ENCODE measurements at places on chromosomes 12 and 14.

DNA sequence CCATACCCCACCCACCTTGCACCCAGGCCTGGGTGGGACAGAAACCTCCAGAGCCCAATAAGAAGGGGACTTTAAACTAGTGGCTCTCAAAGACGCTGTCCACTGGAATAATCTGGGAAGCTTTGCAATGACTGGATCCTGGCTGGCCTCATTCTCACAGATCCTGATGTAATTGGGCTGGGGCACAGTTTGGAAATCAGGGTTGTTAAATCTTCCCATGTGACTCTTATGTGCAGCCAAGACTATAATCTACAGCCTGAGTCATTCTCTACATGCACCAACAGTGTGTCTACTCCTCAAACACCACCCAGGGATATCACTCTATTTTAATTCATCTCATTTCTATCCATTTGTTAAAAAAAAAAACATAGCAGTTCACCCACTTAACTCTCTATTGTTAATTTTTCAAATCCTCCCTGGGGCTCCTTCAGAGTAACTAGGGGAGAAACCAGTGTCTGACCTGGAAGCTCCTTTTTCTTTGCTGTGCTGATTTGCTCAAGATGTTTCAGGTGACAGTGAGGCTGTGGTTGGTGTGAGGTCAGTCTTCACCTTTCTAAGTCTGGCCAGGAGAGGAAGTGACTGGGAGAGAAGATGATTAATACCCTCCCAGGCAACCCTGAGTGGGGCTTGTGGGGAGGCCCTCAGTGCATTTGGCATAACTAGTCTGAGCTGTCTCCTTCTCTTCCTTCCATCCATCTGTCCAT, 211.6 kb upstream of the SFSWAP start:
- no peak for DNase-seq

- DNase-seq = no peak
Observed at GRCh38 chr12:14678547-14679150, 17.8 kb downstream of the GUCY2C start.

- no peak for DNase-seq
Observed at GRCh38 chr12:50314636-50315312, 31.5 kb upstream of the LIMA1 start.

DNA sequence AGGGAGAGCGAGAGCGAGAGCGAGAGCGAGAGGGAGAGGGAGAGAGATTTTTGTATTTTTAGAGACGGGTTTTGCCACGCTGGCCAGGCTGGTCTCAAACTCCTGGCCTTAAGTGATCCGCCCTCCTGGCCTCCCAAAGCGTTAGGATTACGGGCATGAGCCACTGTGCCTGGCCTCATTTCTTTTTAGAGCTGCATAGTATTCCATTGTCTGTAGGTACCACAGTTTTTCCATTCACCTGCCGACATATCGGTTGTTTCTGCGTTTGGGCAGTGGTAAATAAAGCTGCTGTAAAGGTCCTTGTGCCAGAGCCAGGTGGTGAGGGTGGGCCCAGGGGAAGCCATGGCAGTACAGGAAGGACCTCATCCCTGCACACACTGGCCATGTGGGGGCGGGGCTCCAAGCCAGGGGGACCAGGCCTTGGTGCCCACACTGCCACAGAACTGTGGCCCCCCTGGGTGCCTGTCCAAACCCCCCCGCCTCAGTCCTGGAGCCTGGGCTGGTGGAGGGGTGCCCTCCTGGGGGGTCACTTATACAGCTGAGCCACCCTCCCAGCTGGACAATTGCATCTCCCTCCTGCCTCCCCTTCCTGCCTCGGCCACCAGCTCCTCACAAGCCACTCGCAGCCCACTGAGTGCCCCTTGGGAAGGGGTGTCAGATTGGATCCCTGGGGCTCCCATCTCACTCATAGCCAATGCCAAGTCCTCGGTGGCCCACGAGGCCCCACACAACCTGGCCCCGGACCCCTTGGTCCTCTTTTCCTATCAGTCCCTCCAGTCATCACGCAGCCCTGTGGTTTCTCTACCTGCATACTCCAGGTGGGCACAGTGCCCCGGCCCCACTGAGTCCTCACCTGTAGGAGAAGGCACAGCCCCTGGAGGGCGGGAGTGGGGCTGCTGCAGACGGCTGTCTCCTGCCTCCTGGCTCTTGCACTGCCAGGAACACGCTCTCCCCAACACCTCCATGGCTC, 1.7 kb upstream of the PUS1 start:
- no peak for DNase-seq

DNA sequence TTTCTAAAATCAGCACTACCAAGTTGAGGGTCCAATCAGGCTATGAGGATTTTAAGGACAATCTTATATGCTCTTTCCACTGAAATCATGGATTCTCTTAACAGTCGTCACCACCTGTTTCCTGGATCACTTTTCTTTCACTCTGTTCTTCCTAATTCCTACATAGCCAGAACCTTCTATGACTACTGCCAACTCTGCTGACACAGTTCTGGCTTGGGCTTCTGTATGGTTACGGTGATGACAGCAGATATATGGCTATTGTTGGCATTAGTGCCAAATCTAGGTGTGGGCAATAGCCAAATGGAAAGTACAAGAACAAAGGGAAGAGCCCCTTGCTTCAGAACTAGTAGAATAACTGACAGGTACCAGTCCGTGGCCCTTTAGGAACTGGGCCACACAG, 124.0 kb downstream of the ARID2 start:
- no peak for DNase-seq

DNA sequence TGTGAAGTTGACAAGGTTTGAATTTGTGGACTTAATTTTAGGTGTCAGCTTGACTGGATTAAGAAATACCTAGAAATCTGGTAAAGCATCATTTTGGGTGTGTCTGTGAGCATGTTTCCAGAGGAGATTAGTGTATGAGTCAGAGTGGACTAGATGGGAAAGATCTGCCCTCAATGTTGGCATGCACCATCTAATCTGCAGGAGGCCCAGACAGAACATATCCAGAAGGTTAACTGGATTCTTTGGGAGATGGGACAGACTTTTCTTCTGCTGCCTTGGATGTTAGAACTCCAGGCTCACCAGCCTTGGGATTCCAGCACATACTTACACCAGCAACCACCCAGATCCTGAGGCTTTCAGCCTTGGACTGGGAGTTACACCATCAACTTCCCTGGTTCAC, 14.1 kb downstream of the SGPP1 start:
- peak; percentile 14 for DNase-seq

GRCh38 chr14:73142216-73142615, 5.9 kb downstream of the PSEN1 start:
- DNase-seq = no peak

- peak; percentile 4 for DNase-seq
Observed at GRCh38 chr12:79329933-79330332, 360.8 kb downstream of the PAWR start.

DNA sequence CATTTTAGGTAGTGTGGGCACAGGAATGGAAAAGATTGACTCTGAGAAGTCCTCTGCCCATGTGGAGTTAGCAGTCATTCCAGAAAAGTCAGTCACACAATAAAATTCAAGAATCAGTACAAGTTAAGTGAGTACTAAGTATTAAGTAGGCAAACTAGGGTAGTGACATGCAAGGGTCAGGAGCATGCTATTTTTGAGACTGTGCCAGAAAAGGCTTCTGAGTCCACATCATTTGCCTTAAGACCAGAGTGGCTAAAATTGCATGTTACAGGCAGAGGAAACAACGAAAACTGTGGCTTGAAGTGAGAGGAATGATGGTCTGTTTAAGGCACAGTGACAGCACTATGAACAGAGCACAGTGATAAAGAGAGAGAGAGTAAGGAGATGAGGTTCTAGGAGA, 108.9 kb downstream of the SLC6A15 start:
- no peak for DNase-seq

- DNase-seq = no peak
Observed at GRCh38 chr12:98635657-98636323, 8.8 kb downstream of the IKBIP start.

DNA sequence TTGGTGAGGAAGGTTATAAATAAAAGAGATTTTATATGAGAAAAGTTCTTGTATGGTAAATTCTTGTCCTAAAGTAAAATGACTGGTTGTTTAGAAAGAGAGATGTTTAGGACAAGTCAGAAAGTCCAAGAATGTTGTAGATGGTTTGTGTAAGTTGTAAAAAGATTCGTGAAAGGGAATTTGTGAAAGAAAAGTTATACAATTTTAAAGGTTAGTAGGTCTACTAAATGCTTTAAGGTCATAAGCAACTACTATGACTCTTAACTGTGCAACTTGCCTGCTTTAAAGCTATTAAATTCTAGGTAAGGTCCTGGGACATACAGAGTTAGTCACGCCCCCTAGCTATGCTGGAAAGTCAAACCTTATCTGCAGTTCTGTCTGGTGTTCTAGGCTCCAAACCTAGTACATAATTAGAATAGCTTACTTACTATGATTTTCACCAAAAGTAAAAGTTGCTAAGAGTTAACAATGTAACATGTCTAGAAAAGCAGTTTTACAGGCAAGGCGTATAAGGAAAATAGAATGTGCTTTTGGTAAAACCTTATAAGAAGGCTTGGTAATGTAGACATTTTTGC, 11.2 kb upstream of the DHRS2 start:
- DNase-seq = no peak

DNA sequence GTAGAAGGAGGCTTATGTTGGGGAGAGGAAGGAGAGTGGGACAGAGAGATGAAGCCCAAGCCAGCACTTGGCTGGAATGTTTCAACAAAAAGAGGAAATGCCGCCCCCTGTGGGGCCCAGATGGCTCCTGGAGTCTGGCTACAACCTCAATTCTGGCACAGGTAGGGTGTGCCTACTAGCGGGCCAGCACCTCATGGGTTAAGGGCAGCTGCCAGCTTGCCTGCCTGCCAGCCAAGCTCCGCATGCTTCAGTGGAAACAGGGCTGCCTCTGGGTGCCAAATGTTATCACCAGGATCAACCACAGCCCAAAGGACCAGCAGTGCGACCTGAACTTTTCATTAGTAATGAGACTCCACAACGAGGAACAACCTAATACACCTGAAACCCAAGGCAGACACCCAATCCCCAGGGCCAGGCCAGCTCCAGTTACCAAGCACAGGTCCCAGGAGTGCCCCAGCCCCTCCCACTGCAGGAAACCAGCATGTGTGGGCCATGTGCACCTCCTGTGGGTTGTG, 11.3 kb downstream of the RAB15 start:
- no peak for DNase-seq

DNA sequence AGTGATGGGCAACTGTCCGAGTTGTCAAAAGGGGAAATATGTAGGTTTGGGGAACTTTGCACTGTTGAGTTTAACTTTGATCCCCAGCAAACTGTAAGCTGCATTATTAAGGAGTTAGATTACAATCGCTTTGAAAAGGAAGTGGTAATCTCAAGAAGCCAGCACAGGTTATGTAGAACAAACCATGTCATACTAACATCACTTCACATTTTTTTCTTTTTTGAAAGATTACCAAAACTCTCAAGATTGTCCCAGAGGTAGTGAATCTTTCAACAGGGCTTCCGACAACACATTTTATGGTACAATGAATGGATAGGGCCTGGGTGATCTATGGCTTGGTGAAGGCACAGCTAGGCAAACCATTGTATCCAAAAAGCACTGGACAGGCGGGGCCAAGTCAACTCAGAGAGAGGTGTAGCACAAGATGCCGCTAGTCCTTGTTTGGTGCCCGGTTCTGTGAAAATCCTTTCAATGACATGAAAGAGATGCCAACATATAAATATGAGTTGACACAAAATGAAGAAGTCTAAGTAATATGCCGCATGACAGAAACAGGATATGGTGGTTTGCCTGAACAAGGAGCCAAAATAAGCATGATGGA, 24.3 kb upstream of the PARP11 start:
- DNase-seq = no peak

DNA sequence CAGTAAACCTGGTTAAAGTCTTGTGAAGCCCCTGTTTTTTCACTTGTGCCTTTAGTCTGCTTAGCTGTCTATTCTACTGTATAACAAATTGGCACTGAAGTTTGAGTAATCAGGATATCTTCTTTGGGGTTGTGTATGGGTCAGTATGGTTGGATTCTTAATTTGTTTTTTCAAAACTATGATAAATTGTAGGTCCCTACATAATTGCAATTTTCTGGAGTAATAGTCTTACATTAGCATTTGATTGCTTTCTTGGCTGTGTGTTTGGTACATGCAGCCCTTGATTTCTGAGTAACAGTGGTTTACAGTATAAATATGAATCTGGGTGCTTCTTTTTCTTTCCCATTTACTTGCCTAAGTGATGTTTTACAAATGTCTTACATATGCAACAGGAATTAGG, 186.6 kb downstream of the TMTC2 start:
- DNase-seq = no peak

- DNase-seq = no peak
Observed at GRCh38 chr14:63375769-63376168, 57.0 kb upstream of the GPHB5 start.

GRCh38 chr12:1781772-1782171, 38.6 kb upstream of the LRTM2 start:
- no peak for DNase-seq

GRCh38 chr14:72352012-72352411, 419.8 kb downstream of the RGS6 start:
- DNase-seq = no peak

DNA sequence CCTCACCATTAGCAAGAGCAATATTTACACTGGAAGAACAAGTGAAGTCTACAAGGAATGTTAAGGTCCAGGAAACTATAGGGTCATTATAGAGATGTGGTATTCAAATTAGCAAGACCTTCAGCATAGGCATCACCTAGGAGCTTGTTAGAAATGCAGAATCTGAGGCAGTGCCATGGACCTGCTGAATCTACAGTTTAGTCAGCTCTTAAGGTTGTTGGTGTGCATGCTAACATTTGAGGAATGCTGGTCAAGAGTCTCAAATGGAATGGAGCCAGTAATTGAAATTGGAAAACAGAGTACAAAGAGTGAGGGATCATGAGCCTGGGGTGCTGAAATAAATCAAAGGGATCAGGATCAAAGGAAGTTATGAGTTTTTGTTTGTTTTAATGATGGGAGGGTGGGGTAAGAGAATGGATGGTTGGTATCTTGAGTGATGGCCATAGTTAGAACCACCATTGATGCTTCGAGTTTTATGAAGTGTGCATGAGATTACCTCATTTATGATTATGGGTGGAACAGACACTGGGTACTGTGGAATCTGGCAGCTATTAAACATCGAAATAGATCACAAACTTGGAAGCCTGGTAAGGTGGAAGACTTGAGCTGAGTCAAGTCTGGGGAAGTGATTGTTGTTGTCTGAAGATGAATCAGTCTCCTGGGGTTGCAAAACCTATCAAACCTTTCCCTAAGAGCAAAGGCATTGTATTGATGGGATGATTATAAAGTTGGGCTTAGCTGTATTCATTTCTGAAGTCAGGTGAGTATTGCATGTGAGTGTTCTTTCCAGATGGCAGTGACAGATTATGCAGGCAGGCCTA, 323.3 kb upstream of the E2F7 start:
- no peak for DNase-seq

DNA sequence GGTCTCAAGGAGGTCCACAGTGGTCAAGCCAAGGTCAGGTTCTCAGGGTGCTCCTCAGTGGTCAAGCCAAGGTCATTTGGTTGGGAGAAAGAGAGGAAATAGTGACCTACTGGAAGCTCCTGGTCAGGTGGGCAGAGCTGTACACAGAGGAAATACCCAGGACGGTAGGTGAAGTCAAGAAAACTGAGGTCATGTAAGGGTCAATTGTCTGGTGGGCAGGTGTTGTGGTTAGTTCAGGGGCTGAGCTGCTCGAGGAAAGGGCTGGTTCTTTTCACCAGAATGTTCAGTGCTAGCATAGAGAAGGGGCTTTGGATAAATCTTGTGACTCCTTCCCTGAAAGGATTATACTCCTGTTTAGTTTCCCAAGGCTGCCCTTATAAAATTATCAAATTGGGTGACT, 540.5 kb downstream of the VRK1 start:
- no peak for DNase-seq
